AG20443 (cell line): ENCODE measurements at places on chromosomes 1 and 21.

DNA sequence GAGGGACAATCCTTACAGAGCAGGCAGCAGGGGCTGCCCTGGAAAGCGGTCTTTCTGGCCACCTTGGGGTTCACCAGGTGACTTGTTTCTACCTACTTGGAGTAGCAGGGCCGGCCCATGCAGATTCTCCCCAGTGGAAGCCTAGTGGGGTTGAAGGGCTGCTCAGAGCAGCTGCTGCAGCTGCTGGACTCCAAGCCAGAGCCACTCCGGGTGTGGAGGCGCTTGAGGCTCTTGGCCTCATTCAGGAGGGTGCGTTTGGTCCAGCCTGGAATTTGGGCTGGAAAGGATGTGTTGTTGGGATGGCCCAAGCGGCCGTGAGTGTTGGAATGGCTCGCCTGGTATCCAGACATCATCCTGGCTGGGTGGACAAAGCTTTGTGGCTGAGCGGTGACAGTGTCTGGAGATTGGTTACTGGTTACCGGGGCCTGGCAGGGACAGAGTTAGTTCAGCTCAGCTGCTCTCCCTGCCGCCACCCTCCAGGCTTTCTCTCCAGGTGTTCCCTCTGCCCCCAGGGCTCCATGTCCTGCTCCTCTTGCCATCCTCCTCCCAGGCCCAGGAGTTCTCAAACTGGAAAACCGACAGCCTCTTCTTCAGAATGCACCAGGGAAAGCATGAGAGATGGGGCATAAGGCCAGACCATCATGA is 14.2 kb upstream of the HSPG2 start:
- DNase-seq: no peak

DNA sequence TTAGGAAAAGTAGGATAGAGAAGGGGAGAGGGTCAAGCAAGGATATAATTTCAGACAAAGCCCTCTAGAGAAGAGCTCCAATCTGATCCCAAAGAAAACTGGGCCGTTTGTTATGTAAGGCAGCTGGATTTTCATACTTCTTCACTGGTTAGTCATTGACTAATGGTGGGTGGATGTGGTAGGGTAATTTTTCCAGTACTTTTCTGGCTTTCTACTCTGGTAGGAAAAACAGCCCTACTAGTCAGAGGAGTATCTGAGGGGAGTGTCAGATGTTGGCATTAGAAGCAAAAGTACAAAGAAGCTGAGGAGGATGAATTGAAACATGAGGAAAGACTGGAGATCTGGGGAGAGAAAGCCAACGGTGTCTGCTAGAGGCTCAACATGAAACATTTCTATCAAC is 145.3 kb downstream of the TNFSF18 start:
- no peak for DNase-seq

DNA sequence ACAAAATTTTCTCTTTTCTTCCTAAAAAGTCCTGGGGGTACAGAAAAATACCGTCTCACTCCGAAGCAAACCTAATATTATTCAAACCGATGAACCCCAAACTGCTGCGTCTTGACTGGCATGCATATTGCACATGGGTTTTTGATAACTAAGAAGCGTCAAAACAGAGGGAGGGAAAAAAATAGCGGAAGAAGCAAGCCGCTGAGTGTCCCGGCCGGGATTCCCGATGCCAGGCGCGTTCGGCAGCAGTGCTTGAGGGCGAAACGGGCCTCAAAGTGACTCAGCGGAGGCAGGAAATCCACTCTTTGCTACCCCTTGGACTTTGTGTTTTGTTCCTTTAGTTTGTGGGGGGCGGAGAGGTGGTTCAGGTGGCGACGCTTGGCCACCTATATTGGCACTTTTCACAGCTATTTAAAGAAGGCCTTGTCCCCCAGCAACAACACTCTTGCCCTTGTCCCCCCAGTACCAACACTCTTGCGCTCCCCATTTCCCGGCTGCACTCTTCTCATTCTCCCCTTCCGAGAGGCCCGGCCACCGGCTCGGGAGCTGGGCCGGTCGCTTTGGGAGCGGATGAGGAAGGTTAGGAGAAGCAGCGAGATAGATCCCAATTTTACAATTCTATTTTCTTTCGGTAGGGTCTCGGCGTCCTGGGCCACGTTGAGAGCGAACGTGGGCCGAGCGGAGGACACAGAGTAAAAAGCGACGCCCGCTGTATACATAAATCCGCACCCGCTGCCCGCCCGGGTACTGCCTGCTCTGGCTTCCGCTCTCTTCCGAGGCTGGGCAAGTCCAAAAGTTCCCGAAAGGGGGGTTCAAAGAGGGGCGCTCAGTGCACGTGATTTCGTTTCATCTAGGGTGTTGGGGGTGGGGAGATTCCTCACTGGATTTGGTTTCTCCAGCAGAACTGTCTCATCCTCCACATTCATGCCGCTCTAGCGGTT is 2.5 kb downstream of the LMX1A start:
- DNase-seq: no peak

- DNase-seq: no peak
These were observed 106.1 kb upstream of the RUNX3 start for GRCh38 chr1:25036117-25036546.

DNA sequence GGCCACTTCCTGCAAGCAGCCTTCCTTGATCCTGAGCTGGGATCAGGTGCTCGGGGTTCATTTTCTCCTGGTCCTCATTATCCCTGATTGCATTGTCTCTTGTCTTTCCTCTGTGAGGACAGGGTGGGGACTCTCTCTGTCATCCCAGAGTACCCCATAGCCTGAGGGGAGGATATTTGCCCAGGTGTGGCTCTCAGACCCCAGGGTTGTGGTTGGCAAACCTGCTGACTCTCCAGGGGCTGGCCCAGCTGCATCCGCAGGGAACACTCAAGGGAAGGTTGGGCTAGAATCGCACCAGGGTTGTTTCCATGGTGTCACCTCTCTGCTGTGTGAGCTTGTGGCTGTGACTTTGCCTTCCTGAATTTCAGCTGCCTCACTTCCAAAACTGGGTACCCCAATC is 276.8 kb upstream of the C1orf174 start:
- DNase-seq: no peak

DNA sequence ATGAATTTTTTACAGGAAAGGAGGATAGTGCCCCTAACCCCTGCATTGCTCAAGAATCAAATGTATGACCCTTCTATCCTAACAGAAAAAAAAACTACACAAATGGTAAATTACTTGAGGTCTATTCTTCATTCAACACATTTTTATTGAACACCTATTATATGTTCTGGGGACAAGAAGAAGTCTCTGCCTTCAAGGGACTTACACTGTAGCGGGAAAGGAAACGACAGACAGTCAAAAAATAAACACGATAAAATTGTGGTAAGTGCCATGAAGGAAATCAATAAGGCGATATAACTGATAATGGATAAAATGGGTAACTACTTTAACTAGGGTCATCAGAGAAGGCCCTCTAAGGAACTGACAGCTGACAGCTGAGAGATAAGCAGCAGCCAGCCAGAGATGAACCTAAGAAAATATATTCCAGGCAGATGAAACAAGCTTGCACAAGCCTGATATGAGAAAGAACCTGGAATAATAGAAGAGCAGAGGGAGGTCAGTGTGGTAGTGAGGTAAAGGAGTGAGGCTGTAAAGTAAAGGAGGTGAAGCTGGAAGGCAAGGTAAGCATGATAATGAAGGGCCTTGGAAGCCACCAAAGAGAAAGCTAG is 66.4 kb downstream of the PHTF1 start:
- DNase-seq: no peak

DNA sequence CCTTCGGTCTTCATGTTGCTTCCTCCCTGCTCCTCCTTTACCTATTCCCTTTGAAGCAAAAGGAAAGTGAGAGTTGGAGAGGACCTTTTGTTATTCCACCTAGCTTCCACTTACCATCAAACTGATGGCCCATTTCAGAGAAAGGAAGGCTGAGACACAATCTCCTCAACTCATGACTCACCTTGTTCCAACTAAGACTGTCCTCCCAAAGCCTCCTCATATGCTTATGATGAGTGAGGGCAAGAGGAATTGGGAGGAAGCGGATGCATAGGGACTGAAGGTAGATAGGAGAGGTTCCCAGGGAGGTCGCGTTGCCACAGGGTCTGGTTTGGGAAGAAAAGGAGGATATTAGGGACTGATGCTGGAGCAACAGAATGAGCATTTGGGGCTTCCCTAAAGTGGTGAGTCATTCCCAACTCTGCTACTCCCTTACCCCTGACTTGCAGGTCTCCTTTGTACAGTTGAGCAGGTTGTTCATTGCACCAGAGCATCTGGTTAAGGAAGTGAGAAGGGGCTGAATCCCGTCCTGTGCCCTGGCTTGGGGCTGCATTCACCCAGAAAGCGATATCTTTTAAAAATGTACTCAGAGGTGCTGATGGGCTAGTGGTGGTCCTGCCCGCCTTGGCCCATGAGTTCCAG is 35.0 kb downstream of the LGR6 start:
- no peak for DNase-seq

DNA sequence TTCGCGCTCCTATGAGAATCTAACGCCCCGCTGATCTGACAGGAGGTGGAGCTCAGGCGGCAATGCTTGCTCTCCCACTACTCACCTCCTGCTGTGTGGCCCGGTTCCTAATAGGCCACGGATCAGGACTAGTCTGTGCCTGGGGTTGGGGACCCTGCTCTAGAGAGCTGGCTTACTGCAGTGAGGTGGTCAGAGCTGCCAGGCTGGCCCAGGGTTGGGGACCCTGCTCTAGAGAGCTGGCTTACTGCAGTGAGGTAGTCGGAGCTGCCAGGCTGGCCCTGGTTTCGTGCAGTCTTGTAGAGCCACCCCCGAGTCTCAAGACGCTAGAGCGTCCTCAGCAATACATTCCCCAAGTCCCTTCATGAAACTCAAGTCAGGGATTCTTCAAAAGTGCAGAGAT is 27.5 kb downstream of the SLC37A1 start:
- DNase-seq: no peak

GRCh38 chr1:56686169-56686568 is 41.1 kb downstream of the PRKAA2 start:
- no peak for DNase-seq

DNA sequence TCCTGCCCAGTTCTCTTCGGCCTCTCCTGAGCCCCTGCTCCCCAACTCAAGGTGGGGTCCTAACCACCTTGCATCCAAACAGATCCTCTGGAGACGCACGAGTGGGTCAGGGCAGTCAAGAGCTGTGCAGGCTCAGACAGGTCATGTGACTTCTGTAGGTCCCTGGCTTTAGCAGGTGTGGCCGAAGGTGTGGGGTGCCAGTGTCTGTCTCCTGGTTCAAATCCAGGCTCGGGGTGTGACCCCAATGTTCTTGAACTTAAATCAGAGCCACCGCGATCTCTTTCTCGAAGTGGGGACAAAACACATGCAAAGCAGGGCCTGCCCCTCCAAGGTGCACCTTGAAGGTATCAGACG is 27.4 kb upstream of the ECE1 start:
- no peak for DNase-seq

- DNase-seq: no peak
These were observed 15.7 kb downstream of the TM2D1 start for GRCh38 chr1:61708953-61709907.

DNA sequence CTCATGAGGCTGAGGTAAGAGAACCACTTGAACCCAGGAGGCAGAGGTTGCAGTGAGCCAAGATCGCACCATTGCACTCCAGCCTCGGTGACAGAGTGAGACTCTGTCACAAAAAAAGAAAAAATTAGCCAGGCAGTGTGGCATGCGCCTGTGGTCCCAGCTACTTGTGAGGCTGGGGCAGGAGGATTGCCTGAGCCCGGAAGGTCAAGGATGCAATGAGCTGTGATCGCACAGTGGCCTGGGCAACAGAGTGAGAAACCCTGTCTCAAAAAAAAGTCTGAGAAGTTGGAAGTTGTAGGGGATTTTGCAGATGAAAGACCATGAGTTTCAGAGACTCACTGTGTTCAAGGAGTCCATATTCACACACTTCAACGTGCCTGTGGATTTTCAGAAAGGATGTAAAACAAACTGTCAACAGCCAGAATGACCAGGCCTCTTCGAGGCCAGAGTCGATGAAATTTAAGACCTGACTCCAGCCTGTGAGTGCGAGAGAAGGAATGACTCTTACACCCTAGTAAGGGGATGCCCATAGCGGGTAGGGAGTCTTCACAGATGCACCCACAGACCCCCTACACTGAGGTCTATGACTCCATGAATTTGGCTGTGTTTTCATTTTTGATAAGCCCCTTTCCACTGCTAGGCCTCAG is 2.2 kb downstream of the S100A13 start:
- no peak for DNase-seq

DNA sequence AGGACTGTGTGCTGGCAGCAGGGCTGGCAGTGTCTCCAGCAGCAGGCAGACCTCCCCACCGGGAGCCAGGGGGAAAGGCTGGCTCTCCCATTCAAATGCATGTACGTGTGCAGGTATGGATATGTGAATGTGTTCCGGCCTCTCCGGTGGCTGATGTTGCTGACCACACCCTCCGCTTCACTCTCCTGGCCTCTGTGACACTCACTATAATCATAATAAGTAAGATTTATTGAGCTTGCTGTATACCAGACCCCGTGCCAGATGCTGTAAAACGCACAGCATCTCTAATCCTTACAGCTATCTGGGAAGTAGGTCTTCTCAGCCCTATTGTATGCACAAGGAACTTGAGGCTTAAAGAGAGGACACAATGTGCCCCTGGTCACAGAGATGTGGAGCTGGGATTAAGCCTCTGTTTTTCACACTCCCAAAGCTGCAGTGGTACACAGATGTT is 20.5 kb upstream of the ARTN start:
- no peak for DNase-seq

- no peak for DNase-seq
These were observed 99.6 kb downstream of the CYYR1 start for GRCh38 chr21:26473471-26473870.
